ENCODE measurements at places on chromosomes 6 and 20. TPM values are rescaled to one million over a fixed set of nuclear protein-coding genes. Genes with fewer than 3 reads are reported as not detected.

DNA sequence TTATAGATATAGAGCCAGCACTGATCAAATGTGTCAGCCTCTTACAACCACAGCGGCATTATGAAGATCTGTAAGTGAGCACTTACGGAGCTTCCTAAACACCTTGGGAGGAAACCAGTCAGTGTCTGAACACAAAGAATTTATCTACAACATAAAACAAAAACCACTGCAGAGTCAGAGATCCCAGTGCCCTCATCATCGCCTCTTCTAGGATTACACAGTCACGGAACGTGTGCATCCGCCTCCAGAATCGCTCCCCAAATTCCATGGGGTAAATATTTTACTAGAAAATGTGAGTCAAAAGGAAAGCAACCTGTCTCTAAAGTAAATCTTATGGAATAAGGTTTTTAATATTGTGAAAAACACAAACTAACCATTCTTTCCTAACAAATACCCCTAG, 243.6 kb downstream of the PACRG start:
- no peak for DNase-seq

GRCh38 chr6:35280903-35281302, 16.7 kb upstream of the DEF6 start:
- no peak for DNase-seq

DNA sequence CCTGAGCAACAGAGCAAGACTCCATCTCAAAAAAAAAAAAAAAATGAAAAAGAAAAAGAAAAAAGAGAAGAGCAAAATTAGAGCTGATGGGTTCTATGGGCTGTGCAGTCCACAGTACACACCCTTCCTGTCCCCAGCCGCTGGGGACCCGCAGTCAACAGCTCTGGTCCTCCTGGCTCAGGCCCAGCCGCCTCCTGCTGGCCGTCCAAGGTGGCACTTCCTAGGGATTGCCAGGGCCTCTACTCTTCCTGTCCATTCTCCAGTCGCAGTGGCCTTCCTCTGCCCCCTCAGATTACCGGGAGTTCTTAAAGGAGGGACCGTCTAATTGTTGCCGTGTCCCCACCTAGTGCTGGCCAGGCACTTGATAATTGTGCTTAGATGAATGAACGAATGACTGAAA, 41.7 kb downstream of the TMEM242 start:
- DNase-seq = no peak

GRCh38 chr20:924639-925038, 8.5 kb upstream of the ANGPT4 start:
- no peak for DNase-seq

The OR12D2 gene
- total RNA-seq = not detected
